ENCODE measurements at places on chromosomes 4 and X. TPM values are rescaled to one million over a fixed set of nuclear protein-coding genes. Genes with fewer than 3 reads are reported as not detected.

Gene BMP3
- not detected for total RNA-seq

Gene MAGEB1
- total RNA-seq, result not detected

Gene TGIF2LX
- total RNA-seq, result not detected

Gene ZNF674
- total RNA-seq, result 0.98 TPM

Gene RPL36A
- 415 TPM for total RNA-seq

Gene PPP1R3F
- total RNA-seq, result 2.5 TPM

Gene ODAPH
- total RNA-seq, result not detected

Gene SYTL4
- total RNA-seq, result 0.86 TPM

Gene ADH1A
- not detected for total RNA-seq

Gene FAM133A
- total RNA-seq, result not detected

Gene PPM1K
- 21.2 TPM for total RNA-seq

Gene ITM2A
- not detected for total RNA-seq
